Fibroblast of the aortic adventitia (primary cell): ENCODE measurements at places on chromosomes 5 and 9. TPM values are rescaled to one million over a fixed set of nuclear protein-coding genes. Genes with fewer than 3 reads are reported as not detected.

The FLT4 gene
- total RNA-seq, result 0.09 TPM in 1 of 2 replicates, not detected in the other

The SMIM33 gene
- not detected in 2 replicates for total RNA-seq

The CCDC180 gene
- 4.2 and 27.2 TPM in 2 replicates for total RNA-seq

The FSTL4 gene
- total RNA-seq, result not detected in 2 replicates

The SCGB3A2 gene
- not detected in 2 replicates for total RNA-seq

The GABRG2 gene
- not detected in 2 replicates for total RNA-seq

The PDLIM4 gene
- total RNA-seq, result 37.3 and 41.8 TPM in 2 replicates
